Activated CD4-positive, CD25-positive, alpha-beta regulatory T cell treated with anti-CD3 and anti-CD28 coated beads, Interleukin-2, amount 50 U/mL, for 24 hours (primary cell): ENCODE measurements at places on chromosomes 16 and 17.

GRCh38 chr16:87764600-87765472 is 950 bp downstream of the KLHDC4 start:
- no peak for ATAC-seq

GRCh38 chr16:27918755-27919154 is 144.8 kb downstream of the GSG1L start:
- ATAC-seq, result no peak

DNA sequence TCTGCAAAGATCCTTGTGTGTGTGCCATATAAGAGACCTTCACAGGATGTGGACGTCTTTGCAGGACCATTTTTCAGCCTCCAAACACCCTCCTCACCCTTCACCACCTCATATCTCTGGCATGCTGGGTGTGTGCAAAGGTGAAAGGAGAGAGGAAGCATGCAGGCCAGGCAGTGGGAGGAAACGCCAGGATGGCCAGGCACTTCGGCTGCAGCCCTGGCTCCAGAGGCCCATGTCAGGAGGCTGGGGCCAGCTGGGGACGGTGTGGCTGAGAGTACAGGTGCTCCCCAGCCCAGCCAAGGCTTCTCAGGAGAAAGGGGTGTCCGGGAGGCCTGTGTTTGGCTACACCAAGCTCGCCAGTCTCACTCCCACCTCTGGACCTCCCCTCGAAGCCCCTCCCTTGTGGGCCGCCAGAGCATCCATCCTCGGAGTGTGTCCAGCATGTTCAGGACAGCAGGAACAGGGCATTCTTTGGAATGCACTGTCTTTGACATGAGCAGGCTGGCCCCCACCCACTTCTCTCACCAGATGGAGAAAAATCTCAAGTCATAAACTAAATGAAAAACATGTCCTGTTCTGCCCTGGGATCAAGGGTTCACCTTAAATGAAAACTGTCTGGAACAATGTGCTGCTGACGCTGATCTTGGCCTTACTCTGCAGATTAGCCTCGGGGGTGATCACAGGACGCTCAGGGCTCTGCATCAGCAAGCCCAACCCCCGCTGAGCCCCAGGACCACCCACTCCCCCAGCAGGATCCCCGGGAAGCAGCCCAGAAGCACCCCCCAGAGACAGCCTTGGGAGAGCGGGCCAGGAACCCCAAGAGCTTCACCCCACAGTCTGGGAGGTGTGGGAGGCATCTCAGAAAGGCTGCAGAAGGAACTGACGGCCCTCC is 15.9 kb downstream of the PEMT start:
- ATAC-seq, result no peak

DNA sequence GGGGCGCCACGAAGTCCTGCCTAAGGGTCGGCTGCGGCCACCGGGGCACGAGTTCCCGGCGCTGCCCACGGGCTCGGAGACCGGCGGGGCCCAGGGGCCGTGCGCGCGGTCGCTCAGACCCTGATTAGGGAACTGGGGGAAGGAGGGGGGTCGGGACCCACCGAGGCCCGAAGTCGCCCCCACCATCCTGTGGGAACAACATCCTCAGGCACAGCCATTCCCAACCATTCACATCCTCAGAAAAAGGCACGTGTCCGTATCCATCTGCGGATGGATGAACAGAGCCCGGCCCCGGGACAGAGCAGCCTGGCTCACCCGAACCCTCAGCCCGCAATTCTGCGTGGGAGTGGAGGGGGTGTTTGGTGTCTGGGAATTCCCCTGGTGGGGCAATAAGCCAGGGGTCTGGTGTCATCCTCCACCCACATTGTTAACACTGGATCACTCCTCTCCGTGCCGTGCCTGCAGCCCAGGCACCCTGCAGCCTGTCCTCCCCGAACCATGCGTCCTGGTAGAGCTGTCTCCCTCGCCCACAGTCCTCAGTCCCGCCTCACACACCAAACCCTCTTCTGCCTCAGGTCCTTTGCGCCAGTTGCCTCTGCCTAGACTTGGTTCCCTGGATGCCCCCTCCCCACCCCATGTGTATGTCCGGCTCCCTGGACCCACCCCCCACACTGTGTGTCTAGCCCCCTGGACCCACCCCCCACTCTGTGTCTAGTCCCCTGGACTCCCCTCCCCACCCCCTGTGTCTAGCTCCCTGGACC is 789 bp upstream of the CCDC57 start:
- ATAC-seq, result peak; percentile 48

DNA sequence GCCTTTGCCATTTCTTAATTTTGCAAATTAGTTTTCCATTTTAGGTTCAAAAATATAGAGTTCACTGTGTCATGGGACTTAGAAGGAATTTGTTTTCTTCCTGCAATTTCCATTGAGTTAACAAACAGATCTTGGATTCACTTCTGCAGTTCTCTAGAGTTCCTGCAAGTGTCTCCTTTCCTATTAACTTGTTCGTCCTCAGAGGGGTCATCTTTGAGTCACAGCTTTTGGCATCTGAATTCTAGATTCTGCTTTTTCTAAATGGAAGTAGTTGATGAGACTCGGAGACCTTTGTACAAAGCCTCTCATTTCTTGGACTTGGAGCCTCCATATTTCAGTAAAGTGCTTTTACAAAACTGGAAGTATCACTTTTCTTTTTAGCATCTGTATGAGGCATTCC is 323.3 kb downstream of the BCAS3 start:
- no peak for ATAC-seq

DNA sequence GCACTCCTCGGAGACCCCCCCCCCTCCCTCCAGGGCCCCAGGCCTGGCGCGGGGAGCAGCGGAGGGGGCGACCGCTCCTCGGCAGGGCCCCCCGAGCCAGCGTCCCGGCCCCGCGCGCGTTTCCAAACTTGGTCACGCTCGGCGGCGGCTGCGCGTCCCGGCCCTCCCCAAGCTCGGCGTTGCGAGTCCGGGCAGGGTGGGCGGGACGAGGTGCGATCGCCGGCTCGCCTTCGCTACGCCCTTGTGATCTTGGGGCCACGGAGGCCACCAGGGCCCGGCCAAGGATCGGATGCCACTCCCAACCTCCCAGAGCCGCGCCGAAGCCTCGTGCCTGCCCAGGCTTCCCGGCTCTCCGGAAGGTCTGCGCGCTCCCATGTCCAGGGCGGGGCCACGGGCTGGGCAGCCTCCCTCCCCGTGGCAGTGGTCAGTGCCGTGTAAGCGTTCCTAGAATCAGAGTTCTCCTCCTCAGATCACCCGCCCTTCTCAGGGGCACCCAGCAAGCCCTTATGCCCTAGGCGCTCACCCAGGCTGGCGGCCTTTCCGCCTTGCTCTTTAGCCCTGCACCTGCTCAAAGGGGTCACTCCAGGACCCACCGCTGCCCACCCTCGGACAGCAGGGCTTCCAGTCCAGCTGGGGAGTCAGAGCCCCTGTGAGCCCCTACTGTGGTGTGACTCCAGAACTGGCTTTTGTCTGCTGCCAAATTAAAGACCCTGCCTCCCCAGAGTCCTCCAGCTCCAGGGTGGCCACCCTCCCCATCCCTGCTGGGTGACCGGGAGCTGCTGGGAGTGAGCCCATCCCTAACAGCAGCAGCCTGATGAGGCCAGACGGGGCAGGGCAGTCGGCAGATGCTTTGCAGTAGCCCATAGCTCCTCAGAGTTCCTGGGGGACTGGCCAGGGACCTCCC is 12.2 kb upstream of the MRPS23 start:
- ATAC-seq, result no peak

DNA sequence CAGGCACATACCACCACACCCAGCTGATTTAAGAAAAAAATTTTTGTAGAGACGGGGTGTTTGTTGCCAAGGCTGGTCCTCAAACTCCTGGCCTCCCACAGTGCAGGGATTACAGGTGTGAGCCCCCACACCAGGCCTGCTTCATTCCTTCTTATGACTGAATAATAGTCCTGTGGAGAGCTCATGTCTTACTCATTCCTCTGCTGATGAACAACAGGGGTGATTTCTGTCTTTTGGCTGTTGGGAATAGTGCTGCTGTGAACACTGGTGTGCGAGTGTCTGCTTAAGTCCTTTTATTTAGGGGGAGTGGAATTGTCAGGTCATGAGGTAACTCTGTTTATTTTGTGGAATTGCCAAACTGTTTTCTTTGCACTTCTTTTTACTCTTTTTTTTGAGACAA is 2.7 kb upstream of the CTRB1 start:
- ATAC-seq, result no peak

DNA sequence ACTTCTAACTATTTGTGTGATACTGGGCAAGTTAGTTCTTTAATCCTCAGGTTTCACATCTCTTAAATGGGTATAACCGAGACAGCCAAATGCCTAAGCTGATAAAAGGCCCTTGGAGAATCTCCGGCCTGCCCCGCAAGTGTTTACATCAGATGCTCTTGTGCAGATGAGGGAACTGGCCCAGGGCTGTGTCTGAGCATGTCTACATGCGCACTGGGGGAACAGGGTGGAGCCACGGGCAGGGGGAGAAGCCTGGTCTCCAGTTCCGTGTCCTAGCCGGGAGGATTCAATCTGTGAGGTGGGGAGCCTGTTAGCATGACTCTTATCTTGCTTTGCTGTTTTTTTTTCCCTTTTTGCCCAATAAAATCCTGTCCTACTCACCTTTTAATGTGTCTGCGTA is 222.9 kb downstream of the CDH8 start:
- ATAC-seq, result no peak

DNA sequence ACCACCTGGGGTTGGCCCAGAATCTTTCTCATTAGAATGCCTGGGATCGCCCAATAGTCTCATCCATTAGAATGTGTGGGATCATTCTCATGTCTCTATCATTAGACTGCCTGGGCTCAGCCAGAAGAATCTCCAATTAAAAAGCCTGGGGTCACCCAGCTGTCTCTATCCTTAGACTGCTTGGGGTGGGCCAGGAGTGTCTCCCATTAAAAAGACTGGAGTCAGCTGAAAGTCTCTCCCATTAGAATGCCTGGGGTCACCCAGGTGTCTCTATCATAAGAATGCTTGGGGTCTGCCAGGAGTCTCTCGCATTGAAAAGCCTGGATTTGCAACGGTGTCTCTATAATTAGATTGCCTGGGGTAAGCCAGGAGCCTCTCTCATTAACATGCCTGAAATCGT is 2225.7 kb downstream of the TP53TG3F start:
- ATAC-seq, result no peak

- ATAC-seq, result no peak
Measured at GRCh38 chr16:3822366-3823045, 58.0 kb downstream of the CREBBP start.

GRCh38 chr16:86181526-86181925 is 282.6 kb downstream of the IRF8 start:
- no peak for ATAC-seq

GRCh38 chr17:77749989-77750388 is 208.5 kb upstream of the TNRC6C start:
- ATAC-seq, result no peak

DNA sequence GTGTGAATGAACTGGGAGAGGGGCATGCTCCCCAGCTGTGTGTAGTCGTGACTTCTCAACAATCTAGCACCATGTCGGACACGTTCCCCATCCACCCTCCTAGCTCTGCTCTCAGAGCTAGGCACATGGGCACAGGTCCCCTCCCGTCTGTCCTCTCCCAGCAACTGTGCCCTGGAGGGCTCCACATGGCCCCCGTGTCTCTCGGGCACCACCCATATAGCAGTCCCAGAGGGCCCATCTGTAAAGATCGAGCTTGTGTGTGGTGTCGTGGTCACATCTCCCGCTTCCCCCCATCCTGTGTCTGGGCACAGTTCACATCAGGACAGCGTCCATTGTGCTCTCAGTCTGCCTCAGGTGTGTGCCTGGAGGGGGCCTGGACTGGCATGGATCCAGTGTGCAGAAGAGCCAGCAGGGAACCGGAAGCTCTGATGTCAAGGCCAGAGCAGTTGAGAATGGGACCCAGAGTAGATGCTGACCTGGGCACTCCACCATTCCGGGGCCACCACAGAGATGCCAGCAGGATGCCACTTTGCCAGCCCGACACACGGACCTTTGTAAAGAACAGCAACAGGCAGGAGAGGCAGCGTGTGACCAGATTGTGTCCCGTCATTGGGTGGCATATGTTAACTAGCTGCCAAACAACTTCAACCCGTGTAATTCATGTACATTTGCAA is 55.7 kb downstream of the MARF1 start:
- no peak for ATAC-seq

- no peak for ATAC-seq
Measured at GRCh38 chr17:8791248-8791909, 7.8 kb downstream of the MFSD6L start.

DNA sequence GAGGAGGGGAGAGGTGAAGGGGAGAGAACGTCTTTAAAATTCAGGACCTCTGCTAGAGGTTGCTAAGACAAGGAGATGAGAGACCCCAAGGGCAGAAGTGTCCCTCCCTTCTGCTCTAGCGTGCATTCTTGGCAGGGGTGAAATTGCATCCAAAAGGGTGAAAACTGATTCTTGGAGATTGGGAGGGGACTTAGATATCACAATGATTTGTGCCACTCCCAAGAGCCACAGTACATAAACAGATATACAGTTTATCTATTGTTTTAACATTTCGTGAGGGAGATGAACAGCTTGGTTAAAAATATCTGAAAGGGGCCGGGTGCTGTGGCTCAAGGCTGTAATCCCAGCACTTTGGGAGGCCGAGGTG is 12.8 kb downstream of the CAVIN1 start:
- ATAC-seq, result no peak

DNA sequence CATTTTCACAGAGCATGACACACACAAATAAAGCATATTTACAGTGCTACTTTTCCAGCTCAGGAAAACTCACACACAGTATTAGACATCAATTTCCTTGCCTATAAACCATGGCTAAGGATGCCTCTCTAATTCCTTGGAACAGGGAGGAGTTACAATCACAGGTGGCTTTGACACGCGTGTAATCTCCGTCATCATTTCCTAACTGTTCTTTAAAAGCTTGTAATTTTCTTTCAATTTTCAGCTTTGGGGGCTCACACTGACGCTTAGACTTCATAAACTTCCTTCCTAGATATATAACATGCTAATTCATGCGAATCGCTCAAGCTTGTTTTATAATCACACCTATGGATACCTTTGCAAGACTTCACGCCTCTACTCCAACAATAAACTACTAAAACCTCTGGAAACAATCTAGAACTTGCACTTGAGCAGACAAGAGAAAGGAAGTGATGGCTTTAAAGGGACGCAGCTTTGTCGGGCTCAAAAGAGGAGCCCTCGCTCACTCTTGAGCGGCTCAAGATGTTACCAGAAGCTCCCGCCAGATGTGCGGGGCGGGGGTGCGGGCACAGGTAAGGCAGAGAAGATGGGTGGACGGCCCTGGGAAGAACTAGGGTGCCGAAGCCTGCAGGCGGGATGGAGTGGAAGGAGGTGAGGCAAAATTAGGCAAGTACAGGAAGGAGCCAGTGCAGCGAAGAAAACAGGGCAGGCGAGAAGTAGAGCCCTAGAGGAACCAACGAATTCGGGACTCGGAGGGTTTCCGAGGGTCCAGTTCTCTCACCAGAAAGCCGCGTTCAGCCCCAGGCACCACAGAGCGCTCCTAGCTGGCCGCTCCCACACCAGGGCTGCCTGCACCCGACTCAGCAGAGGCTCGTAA is 631 bp downstream of the RETREG3 start:
- ATAC-seq, result peak; percentile 52
